ENCODE measurements at places on chromosomes 12 and 14. TPM values are rescaled to one million over a fixed set of nuclear protein-coding genes. Genes with fewer than 3 reads are reported as not detected.

The SLC39A5 gene
- 1.1 TPM for polyA plus RNA-seq

The ASCL1 gene
- polyA plus RNA-seq: not detected

The NFATC4 gene
- polyA plus RNA-seq: 572 TPM

The SLC8A3 gene
- not detected for polyA plus RNA-seq

The MAP1LC3B2 gene
- polyA plus RNA-seq: 2.3 TPM

The SERPINA12 gene
- polyA plus RNA-seq: not detected

The TAS2R7 gene
- not detected for polyA plus RNA-seq

The SLC41A2 gene
- polyA plus RNA-seq: 27.4 TPM

The C1S gene
- 141 TPM for polyA plus RNA-seq

The CLEC7A gene
- polyA plus RNA-seq: 2.9 TPM

The RPL10L gene
- not detected for polyA plus RNA-seq

The LUM gene
- 92.4 TPM for polyA plus RNA-seq

The DIO2 gene
- 38.1 TPM for polyA plus RNA-seq

The AMN gene
- polyA plus RNA-seq: 8.8 TPM

The OASL gene
- polyA plus RNA-seq: 0.49 TPM

The DLST gene
- polyA plus RNA-seq: 69.4 TPM

The AMHR2 gene
- not detected for polyA plus RNA-seq

The TMEM119 gene
- polyA plus RNA-seq: 0.26 TPM

The ZNF740 gene
- polyA plus RNA-seq: 4.1 TPM

The TMTC2 gene
- 0.50 TPM for polyA plus RNA-seq

The SYNDIG1L gene
- polyA plus RNA-seq: 0.38 TPM

The AICDA gene
- 1.1 TPM for polyA plus RNA-seq

The AKAP5 gene
- polyA plus RNA-seq: 1.4 TPM

The TMEM229B gene
- polyA plus RNA-seq: 2.4 TPM

The RPS6KL1 gene
- polyA plus RNA-seq: 3.3 TPM

The LRCOL1 gene
- 0.59 TPM for polyA plus RNA-seq

The CLEC4C gene
- not detected for polyA plus RNA-seq

The C3AR1 gene
- 23.9 TPM for polyA plus RNA-seq

The EXD2 gene
- polyA plus RNA-seq: 4.5 TPM

The METAP2 gene
- 77.0 TPM for polyA plus RNA-seq

The ABCC9 gene
- polyA plus RNA-seq: 0.69 TPM

The TAS2R46 gene
- not detected for polyA plus RNA-seq

Data from aorta (tissue), 5 donors.